ENCODE measurements at places on chromosomes 4 and X.

- DNase-seq: no peak
These were observed 2135.9 kb downstream of the ARAP2 start for GRCh38 chr4:34108391-34108790.

DNA sequence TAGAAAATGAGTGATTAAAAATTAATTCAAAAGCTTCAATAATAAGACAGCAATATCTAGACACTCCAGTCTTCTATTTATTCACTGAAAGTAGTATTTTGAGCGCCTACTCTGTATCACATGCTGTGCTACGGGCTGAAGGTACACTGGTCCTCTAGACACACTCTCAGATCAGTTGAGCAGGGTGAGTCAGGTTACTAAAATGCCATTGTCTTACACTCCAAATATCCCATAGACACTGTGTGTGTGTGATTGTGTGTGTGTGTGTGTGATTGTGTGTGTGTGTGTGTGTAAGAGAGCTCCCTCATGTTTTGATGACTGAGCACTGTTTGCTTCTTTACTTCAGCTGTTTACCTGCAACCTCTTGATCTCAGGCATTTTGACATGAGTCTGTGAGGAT is 342.8 kb upstream of the BOD1L1 start:
- no peak for DNase-seq

DNA sequence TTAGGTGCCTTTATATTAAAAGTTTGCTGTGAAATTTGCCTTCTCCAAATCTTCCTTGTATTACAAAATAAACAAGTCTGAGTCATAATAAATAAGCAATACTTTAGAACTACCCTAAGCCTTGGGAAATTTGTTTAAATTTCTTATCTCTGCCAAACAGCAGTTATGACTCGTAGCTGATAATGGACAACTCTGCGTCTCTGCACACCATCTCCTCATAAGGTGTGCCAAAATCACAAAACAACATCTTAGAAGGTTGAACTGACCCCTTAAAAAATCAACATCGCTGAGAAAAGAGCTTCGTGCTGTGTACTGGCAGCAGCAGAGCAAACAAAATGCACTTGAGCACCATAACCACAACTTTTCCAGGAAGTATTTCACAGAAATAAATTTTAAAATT is 22.0 kb downstream of the OR13H1 start:
- no peak for DNase-seq

- no peak for DNase-seq
These were observed 6.4 kb upstream of the PTTG2 start for GRCh38 chr4:37953620-37954293.

- DNase-seq: peak; percentile 3
These were observed 157.3 kb downstream of the RRAGB start for GRCh38 chrX:55874807-55875206.

- DNase-seq: peak; percentile 53
These were observed 772 bp upstream of the WNK3 start for GRCh38 chrX:54358424-54359211.

DNA sequence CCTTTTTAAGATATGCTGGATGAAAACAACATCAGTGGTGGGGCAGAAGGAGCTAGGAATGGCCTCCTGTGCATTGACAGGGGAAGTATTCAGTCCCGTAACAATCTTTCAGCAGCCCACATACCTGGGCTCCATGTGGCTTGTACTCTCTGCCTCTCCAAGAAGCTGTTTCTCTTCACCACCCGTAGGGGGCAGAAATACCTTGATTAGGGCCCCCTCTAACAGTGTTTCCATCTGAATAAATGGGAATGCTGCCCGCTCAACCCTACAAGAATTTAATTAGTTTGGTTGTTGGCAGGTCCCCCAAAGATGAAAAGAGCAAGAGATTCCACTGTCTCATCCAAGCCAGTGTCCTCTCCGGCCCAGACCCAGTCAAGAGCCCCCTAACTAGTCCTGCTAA is 155.2 kb downstream of the SMIM20 start:
- no peak for DNase-seq

DNA sequence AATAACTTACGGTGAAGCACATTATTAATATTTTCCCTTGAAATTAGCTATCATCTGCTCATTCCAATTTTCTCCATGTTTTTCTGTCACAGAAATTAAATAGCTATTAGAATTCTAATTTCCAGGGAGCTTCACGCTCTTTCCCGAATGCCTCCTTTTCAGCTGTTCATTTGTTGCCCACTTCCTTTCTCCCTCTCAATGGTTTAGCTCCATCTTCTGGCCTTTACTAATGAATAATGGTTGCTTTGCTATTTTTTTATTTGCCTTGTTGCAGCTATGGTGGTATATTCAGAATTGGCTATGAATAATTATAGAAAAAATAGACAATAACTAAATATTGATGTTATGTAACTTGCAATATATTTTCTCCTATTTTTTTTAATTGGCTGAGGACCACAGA is 70.5 kb downstream of the GRIA2 start:
- DNase-seq: no peak

- no peak for DNase-seq
These were observed 100.2 kb upstream of the GRIA3 start for GRCh38 chrX:123083924-123084323.

DNA sequence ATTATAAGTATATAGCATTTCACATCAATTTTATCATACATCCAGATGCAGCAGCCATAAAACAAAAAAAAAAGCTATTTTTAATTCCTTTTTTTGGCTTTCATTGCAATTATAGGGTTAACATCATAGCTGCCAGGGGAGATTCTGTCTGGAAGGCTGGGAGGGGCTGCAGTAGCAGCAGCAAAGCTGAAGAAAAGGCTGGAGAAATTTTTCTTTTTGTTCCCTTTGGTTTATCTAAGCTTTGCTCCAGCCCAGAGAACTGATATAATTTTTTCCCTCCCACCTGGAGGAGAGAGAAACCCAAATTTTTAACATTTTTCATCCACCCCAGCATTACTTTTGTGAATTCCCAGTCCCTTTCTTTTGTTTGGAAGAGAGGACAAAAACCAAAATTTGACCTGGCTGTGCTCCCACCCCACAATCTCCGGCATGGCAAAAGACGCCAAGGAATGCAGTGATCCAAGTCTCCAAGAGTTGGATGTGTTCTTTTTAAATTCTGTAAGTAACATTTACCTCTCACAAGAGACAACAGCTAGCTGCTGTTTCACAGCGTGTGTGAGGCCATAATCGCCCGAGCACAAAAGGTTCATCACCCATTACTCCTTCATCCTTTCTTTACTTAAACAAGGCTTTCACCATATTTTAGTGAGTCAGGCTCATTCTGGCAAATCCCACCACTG is 25.1 kb upstream of the FAM156A start:
- no peak for DNase-seq

DNA sequence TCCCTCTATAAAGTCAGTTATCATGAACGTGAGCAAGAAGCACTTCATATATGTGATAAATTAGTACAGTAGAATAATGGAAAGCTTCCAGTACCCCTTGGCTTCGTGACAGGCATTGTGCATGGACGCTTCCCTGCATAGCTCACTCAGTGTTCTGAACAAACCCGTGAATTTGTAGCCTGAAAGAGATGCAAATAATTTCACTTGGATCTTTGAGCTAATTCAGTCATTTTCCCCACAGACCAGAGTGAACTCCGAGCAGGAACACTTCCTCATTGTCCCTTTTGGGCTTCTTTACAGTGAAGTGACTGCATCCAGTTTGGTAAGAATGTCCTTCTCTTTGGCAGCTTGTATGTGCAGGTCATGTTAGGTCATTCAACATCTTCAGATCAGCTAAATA is 50.1 kb downstream of the ADD1 start:
- no peak for DNase-seq

DNA sequence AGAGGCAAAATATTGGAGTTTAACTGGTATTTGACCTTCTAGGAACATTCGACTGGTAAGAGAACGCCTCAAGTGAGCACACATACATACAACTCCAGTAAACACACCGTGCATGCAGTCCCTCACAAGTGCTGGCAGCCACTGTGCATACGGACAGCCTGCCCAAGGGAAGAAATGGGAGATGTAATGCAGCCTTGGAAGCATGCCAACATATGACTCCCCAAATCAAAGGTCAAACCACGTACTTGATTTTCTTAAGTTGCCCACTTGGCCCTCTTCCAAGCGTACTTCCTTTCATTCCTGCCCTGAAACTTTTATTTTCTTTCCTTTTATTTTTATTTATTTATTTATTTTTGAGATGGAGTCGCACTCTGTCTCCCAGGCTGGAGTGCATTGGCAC is 206.6 kb downstream of the SPRY1 start:
- no peak for DNase-seq

GRCh38 chr4:99642725-99643489 is 14.7 kb downstream of the C4orf54 start:
- no peak for DNase-seq

DNA sequence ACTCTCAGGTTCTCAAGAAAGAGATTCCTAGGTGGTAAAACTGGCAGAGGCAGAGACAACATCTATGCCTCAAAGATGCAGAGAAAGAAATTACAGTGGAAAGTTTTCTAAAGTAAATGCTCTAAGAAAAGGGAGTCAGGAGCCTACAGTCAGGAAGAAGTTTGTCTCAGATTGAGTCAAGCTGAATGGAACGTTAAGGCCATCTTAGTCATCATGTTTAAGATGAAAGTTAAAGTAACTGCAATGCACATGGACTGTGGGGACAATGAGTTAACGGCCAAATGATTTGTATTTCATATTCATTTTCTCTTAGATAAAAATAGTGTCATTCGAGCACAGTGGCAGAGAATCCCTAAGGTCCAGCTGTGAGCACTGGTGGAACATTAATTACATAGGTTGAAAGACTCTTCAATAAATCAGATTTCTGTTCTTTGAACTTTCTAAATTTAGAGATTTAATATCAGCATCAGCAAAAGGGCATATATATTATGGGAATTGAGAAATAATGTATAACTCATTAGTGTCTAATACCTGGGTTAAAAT is 384.6 kb downstream of the DTHD1 start:
- no peak for DNase-seq

GRCh38 chr4:107318078-107318477 is 282.0 kb upstream of the DKK2 start:
- no peak for DNase-seq

GRCh38 chr4:81412946-81413495 is 58.7 kb downstream of the RASGEF1B start:
- no peak for DNase-seq

DNA sequence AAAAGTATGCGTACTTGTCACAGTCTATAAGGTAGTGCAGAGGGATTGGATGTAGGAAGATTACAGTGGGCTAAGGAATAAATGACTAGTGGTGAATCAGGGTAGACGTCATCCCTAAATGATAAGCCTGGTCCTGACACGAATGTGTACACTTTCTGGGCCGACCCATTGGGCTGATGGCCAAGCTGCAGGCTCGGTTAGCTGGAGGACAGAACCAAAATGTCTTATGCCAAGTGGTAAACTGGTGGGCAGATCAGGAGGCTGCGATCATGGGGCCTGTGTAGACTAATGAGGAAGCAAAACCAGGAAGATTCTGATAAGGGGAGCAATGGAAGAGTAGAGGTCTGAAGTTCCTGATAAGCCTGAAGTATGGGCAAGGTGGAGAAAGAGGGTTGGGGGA is 272.8 kb upstream of the GATB start:
- no peak for DNase-seq

DNA sequence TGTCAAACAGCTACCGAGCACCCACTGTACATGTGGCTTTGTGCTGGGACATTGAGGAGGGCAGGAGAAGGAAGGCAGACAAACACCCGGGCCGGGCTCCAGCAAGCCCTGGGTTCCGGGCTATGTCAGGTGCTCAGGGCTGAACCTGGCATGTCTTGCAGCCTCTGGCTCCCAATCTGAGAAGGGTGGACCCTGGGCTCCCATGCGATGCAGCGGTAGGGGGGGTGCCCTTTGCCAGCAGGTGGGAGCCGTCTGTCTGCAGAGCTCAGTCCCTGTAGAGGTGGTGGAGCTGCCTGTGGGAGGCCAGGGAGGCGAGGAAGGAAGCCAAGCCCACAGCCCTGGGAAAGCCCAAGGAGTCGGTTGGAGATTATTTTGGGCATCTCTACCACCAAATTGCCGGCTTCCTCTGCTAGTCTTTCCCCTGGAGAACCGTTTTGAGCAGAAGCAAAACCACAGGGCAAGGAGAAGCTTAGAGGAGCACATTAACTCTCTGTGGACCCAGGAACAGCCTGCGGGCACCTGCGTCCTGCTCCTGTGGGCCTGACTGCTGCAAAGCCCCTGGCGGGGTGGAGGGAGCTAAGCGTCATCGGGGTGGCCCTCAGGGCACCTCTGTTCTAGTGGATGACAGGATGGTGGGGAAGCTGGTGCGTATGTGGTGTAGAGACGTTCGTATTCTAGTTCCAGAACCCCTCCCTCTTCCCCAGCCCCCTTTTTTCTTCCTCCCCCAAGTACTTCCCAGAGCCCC is 10.3 kb downstream of the CPZ start:
- DNase-seq: no peak

Data from GM06990 (cell line).